ENCODE measurements at places on chromosomes 13 and 19.

- peak; percentile 51 for DNase-seq
Measured at GRCh38 chr13:111485491-111486250, 165.2 kb downstream of the TEX29 start.

DNA sequence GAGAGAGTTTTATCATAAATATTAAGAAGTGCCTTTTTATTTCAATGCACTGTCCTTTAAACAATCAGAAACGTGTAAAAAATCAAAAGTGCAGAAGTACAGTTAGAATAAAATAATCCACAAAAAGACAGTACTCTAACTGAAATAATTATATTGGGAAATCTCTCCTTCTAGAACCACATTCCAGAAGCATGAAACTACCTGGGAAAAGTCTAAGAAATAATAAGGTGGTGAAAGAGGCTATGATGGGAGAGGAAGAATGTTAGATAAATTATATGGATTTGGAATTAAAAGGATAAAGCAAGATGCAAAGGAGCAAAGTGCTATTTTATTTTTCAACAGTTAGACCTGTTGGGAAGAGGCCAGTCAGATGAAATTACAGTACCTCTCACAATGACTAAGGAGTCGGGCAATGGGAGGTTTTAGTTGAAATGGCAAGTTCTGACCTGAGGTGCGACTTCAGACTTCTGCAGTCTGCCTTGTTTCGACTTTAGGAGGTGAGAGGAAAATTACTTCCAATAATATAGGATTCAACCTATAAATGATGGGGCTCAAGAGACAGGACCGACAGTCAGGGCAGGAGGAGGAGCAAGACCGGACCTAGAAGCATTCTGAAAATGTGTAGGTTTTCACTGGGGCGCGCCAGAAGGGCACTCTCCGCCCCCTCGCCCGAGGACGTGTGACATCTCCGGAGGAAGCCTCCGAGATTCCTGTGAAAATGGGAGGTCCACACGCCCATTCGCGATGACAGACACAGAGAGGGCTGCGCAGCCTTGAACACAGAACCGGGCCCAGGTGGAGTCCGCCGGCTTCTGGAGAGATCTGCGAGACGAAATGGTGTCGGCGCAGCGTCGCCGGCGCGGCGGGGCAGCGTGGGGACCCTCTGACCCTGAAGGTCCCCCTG is 717 bp downstream of the SPRYD7 start:
- no peak for DNase-seq

- no peak for DNase-seq
Measured at GRCh38 chr13:102097708-102098107, 304.1 kb downstream of the FGF14 start.

DNA sequence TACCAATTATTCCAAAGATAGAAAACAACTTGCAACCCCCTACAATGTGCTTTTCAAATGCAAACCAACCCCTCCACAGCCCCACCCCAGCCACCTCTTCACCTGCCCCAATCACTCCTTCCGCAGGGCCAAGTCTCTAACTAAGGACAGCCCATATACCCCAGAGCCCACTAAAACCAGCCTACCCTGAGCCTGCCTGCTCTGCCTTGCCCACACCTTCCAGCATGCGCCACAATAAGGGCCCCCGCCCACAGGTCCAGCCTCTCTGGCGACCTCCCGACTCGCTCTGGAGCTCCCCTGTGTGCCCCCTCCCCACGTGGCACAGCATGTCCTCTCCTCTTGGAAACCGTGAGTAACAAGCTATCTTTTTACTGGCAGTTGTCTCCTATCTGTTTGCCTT is 42.8 kb upstream of the MEDAG start:
- peak; percentile 74 for DNase-seq

- DNase-seq, result no peak
Measured at GRCh38 chr19:5974721-5975387, 3.1 kb downstream of the RANBP3 start.

- no peak for DNase-seq
Measured at GRCh38 chr13:45468635-45469034, 3.9 kb downstream of the COG3 start.
